ENCODE measurements at places on chromosomes 11 and 22.
A peak's percentile ranks its signal among the peaks of the same experiment; 100 is the strongest.

GRCh38 chr11:129935723-129936122 is 40.3 kb upstream of the NFRKB start:
- no peak for DNase-seq

DNA sequence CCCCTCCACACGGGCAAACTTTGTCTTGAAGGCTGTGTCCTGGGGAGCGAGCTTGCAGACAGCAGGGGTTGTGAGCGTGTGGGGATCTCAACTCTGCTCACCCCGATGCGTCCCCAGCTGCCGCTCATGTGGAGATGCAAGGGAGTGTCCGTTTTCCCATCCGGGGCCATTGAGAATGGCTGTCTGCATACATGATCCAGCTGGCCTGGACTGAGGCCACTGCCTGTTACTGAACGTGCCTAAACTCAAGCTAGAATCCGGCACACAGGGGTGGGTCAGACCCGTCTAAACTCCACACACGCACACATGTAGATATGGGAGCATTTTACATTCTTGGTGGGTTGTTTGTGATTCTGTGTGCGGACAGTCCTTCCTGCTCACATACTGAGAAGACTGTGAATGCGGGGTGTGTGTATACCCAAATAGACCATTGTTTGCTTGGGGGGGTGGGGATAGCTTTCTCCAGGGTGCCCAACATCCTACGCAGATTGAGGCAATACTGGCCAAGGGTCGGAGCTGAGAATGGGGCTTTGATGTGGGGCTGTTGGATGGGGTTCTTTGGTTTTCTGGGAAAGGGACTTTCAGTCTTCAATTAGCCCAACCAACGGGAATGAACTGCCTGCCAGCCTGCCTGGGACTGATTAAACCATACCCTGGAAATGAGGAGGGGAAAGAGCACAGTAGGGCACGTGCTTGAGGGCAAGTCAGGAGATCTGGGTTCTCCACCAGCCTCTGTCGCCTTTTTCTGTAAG is 60.4 kb downstream of the ST3GAL4 start:
- DNase-seq: no peak

DNA sequence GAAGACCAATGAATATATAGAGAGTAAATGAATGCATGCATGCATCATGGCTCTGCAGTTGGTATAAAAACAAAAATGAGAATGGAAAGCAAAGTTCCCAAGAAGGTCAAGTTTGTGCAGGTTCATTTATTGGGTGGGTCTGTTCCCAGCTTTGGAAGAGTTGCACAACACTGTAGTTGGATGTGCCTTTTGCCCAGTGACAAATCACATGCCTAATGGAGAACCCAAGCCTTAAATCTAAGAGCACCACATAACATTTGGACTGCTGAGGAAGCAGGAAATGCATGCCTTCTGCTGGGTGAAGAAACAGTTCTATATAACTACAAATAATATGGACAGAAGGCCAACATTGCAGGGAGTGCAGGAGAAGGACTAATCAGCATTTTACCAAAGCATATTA is 30.6 kb downstream of the PRCP start:
- no peak for DNase-seq

- DNase-seq: no peak
These were observed 2.7 kb downstream of the SYCE3 start for GRCh38 chr22:50560034-50560433.

- no peak for DNase-seq
These were observed 108.1 kb downstream of the CCDC34 start for GRCh38 chr11:27254744-27255446.

DNA sequence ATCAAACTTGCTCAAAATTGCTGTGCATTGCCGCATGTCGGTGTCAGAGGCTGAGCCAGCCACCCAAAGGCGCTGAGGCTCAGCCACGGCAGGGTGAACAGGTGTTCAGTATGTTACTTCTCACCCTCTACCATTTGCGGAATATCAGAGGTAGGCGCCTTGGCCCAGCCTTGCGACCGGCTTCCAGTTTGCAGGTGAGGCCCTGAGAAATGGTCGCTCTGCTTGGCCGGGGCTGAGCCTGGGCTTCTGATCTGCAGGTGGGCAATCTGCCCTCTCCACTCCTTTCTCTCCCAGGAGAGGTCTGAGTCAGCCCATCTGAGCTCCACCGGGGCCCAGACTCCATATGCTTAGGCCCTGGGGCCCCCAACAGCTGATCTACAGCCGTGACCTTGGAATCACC is 71.0 kb downstream of the RPS6KA4 start:
- DNase-seq: no peak

GRCh38 chr11:128852327-128853023 is 14.6 kb downstream of the KCNJ1 start:
- DNase-seq: no peak

DNA sequence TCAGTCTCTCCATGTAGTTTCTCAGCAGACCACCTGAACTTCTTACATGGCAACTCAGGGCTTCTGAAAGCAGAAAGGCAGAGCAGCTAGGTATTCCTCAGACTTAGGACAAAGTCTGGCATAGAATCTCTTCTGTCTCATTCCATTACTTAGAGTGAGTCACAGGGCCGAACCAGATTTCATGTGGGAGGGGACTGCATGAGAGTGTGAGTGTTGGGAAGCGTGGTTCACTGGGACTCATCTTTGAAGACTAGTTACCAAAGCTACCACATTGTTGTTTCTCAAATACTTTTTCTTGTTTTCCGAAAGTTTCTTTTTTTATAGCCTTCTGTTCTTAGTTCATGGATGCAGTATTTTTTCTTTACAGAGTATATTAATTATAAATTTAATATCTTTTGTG is 36.1 kb upstream of the SCN3B start:
- no peak for DNase-seq

DNA sequence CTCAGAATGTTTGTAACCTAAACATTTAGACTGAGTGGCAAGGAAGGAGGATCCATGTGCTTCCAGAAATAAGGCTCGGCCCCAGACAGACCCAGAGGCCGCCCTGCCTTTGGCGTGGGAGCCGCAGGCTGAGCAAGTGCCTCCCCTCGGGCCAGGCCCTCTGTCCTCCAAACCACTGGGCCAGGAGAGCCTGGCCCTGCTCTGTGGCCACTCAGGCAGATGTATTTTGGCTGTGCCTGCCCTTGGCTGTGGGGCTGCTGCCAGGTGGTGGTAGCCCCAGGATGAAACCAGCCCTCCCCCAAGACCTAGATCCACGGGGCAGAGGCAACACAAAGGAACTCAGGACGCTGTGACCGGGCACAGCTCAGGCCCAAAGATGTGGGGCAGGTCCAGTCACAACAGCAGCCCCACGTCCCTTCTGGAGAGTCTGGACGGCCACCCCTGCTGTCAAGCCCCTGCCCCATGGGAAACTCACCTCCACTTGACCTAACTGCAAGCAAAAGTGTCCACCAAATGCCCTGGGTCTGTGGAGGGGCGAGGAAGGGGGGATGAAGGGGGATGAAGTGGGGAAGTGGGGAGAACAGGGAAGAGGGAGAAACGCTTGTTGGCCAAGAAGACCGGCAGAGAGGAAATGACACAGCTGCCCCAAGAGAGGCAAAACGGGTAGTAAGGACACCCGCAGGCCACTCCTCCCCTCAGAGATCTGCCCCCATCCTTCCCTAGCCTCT is 24.0 kb downstream of the PISD start:
- DNase-seq: no peak

- no peak for DNase-seq
These were observed 136.3 kb upstream of the TEAD1 start for GRCh38 chr11:12537778-12538401.

GRCh38 chr11:36738292-36738861 is 140.3 kb upstream of the RAG2 start:
- DNase-seq: no peak

GRCh38 chr11:120827820-120828219 is 196.1 kb upstream of the TBCEL start:
- no peak for DNase-seq

DNA sequence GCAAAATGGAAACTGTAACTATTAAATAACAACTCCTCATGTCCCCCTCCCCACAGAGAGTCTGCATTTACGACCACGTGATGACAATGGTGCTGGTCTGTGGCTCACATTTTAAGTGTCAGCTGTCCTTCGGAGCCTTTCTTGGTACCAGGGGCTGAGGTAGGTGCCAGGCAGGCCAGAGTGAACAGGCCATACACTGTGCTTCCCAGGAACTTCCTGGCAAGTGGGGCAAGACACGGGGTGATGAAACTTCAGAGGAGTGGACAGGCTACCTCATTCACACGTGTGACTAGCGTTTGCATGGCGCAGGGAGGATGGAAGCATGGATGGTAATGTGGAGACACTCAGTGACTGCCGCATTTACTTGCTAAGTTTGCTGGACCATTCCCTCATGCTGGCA is 10.4 kb upstream of the YPEL1 start:
- DNase-seq: no peak

GRCh38 chr22:45742866-45743450 is 71.3 kb downstream of the ATXN10 start:
- DNase-seq: no peak

- DNase-seq: no peak
These were observed 226.9 kb downstream of the INSC start for GRCh38 chr11:15341587-15341986.

DNA sequence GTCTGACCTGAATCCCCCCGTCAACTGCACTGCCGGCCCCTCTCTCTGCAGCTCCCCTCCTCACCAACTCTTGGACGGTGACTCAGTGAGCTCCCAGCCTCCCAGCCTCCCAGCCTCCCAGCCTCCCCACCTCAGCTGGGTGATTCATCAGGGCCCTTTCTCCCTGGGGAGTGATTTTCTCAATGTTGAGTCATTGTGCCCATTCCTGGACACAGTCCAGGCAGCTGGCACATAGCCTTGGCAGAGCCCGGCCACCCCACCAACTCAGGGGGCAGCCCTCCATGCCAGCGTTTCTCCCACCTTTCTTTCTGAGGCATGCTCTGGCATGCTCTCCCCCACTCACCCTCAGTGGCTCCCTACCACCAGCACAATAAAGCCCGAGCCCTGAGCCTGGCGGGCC is 30.7 kb downstream of the PDE2A start:
- DNase-seq: peak; percentile 64

GRCh38 chr11:9765320-9766101 is 101.6 kb downstream of the SWAP70 start:
- DNase-seq: no peak

GRCh38 chr11:116339306-116340098 is 433.3 kb downstream of the BUD13 start:
- DNase-seq: no peak

GRCh38 chr11:19430754-19431398 is 190.1 kb upstream of the E2F8 start:
- DNase-seq: no peak

DNA sequence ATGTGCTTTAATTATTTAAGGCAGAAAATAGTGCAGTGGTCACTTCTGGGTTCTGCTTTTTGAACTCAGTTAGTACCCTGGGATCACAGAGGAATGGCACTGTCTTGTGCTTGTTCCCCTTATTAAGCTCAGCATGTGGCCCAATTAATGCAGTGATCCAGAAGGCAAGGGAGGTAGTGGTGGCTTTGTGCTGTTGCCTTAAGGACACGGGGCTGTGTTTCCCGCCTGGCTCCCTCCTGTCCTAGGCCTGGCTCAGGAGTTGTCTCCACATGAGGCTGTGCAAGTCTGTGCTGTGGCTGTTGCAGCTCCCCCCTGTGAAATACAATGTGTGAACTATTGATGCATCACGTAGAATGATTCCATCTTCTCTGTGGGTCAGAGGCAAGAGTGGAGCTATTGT is 49.2 kb upstream of the CABP7 start:
- DNase-seq: no peak

- DNase-seq: no peak
These were observed 881.3 kb downstream of the KCNA4 start for GRCh38 chr11:29135504-29135903.

- no peak for DNase-seq
These were observed 86.0 kb downstream of the CEP164 start for GRCh38 chr11:117413616-117414015.

- DNase-seq: peak; percentile 82
These were observed 25.8 kb upstream of the PPFIA1 start for GRCh38 chr11:70244698-70245097.

DNA sequence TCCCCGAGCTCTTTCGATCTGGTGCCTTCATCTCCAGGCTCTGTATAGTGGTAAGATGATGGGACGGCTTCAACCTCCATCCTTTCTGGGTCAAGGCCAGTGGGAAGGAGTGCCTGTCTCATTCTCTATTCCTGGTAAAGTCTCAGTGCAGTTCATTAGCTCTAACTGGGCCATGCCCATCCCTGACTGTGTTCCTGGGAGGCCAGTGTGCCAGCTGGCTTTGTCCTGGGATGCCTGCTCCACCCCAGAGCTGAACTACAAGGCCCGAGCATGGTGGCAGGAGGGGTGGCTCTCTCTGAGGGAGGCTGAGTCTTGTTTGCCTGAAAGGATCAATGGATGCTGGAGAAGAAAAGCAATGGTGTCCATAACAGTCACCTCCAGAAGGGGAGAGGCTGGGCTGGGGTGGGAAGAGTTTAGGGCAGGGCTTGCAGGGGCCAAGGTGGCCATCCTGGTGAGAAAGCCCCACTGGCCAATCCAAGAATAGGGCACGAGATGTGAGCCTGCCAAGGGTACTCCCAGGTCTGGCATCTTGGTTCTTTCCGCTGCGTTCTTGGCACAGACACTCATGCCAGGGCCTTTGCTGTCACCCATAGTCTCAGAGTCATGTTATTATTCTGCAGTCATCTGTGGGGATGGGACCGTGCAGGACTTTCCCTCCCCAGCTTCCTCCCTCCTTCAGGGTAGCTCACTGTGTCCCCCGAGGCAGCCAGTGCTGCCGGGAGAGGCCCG is 60.1 kb downstream of the PARVB start:
- no peak for DNase-seq

DNA sequence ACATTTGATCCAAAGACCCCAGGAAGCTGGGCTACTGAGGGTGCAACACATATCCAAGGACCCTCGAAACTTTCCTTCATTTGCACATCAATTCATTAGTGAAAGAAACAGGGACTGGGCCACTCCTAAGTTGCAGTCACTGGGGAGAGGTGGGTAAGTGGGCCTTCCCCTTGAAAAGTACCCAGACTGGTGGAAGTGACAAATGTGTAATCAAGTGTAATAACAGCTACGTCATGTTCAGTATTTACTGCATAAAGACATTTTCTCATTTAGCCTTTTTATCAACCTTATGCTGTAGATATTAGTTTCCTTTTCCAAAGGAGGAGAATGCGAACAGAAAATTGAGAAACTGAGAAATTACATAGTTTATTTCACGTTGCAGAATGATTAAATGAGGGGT is 101.9 kb upstream of the OLFML1 start:
- no peak for DNase-seq

- DNase-seq: no peak
These were observed 12.2 kb downstream of the TEAD1 start for GRCh38 chr11:12686246-12687060.
